ENCODE measurements at places on chromosomes 1 and 21.

DNA sequence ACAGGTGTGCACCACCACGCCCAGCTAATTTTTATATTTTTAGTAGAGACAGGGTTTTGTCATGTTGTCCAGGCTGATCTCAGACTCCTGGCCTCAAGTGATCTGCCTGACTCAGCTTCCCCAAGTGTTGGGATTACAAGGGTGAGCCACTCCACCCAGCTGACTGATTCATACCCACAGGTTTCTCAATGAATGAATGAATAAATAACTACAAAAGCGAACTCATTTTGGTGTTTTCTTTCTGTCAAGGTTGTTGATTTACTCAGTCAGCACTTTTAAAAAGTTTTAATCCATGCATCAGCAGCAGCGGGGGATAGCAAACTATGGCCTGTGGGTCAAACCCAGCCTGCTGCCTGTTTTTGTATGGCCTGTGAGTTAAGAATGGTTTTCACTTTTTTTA, 217.5 kb downstream of the FAF1 start:
- no peak overlapping the region for H3K27ac ChIP-seq
- peak; percentile 51 for DNase-seq
- H3K27me3 ChIP-seq: no peaks in the 10 kb centered on the region
- 0 out of 2 replicates have a peak, but pooled peaks cover 3% of the 10 kb centered on the region for H3K36me3 ChIP-seq

DNA sequence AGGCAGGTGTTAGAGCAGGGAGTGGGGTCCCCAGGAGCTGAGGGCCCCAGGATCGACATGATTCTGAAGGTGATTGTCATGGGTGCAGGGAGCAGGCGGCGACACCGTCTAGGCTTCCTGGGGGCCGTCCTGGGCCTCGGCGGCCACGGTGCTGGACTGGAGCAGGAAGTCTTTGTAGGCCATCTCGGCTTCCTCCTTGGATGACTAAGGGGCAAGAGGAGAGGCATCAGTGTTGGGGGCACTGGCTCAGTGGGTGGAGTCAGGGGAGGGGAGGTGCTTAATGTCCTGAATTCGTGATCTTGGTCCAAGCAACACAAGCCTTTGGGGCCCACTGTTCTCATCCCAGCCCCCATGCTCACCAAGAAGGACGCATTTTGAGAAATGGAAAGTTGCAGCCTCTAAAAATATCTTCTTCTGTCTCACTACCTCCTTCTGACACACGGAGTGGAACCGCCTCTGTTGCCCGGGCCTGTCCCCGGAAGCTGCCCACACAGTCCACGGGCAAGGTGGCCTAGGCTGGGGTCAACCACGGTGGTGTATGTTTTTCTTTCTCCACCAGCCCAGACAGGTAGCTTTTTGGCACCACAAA, 8.6 kb upstream of the FCMR start:
- DNase-seq: no peak
- H3K27ac ChIP-seq: no peak overlapping the region
- H3K4me1 ChIP-seq: no peaks in the 10 kb centered on the region
- no peak overlapping the region for H3K4me3 ChIP-seq
- no peaks in the 10 kb centered on the region for H3K36me3 ChIP-seq
- no peaks in the 10 kb centered on the region for H3K27me3 ChIP-seq

DNA sequence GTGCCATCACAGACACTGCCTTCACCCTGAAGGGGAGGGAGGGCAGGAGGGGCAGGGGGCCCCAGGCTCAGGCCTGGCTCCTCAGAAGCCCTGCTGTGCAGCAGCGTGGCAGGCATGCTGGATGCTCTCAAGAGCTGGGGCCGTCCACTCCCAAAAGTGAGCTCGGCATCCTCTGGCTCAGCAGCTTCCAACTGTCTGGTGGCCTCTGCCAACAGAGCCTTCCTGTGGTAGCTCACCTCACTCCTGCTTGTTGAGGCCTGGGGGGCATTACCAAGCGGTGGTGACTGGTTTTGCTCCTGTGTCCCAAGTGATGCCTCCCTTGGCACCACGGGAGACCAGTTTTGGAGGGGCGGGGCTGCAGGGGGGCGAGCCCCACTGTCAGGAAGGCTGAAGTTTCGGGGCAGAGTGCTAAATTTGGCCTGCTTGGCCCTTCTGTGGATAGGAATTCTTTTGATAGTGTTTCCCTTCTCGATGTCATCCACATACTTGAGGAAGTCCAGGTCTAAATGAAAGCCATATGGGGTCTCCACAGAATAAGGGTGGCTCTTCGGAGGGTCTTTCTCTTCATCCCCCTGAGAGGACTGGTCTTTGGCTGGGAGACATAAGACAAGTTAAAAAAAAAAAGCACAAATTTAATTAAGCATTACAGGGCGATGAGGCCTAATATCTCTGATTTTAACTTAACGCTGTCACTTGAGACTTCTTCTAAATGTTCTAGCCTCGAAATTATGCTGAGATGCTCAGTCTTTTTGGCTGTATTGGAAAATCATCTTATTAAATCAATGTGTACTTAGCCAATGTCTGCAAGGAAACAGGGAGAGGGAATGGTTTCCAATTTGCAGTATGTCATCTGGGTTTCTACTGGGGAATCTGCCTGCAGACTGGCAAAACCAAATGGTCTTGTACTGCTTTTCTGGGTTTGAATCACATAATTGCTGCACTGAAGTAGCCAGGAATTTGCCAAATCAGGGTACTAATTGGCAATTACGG, 44.4 kb downstream of the KANK4 start:
- no peaks in the 10 kb centered on the region for H3K27me3 ChIP-seq
- H3K4me1 ChIP-seq: no peaks in the 10 kb centered on the region
- H3K4me3 ChIP-seq: no peak overlapping the region
- H3K27ac ChIP-seq: no peak overlapping the region
- DNase-seq: no peak

DNA sequence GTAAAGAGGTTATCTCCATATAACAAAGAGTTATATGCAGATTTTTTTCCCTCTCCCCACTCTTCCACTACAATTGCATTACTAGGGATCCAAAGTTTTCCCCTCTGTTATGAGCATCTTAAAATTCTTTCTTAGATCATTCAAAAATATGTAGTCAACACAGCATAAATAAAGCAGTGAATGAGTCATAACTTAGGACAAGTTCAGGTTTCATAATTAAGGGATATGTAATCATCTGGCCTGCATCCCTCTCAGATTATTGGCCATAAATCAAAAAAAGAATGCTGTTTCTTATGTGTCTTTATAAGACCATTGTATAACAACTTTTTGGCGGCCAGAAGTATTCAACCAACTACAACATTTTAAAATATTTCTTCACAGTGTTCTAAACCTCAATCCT, 1526.1 kb downstream of the KCNT2 start:
- no peaks in the 10 kb centered on the region for H3K36me3 ChIP-seq
- peak; percentile 13 for DNase-seq
- H3K27ac ChIP-seq: no peak overlapping the region
- no peaks in the 10 kb centered on the region for H3K27me3 ChIP-seq
- no peaks in the 10 kb centered on the region for H3K4me1 ChIP-seq

DNA sequence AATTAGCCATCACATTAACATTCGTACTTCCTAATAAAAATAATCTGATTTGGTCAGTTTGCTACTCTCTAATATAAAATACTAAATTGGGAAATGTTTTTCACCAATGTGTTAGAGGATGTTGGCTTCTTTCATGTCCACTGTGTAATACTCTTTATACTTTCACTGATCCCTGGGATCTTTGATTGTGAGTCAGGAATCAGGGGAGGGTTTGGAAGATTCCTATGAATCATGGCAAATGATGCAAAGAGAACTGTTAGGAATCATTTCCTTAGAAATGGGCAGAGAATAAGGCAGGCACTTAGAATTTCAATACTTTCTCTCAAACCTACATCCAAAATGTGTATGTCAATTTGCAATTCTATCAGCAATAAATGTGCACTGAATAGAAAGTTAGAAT, 31.0 kb downstream of the KRTAP24-1 start:
- H3K4me1 ChIP-seq: no peaks in the 10 kb centered on the region
- peak; percentile 16 for DNase-seq
- H3K4me3 ChIP-seq: no peak overlapping the region
- H3K36me3 ChIP-seq: no peaks in the 10 kb centered on the region

DNA sequence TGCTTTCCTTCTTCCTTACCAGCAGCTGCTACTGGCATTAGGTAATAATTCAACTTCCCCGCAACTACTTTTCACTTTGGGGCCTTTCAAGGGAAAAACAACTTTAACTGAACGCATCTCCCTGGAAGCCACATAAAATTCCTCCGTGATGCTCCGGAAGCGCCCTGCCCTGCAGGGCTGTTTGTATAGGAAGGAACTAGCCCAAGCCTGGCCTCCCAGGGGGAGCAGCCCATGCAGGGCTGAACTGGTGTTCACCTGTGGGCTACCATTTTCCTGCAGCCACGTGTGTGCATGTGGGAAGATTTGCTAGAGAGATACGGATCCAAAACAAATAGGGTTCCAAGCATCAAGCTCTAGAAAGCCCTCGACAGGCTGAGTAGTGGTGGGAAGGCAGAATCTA, 14.4 kb downstream of the CLDN14 start:
- H3K4me3 ChIP-seq: no peak overlapping the region
- no peak overlapping the region for H3K27ac ChIP-seq
- no peaks in the 10 kb centered on the region for H3K4me1 ChIP-seq
- no peak for DNase-seq
- H3K27me3 ChIP-seq: no peaks in the 10 kb centered on the region
- no peaks in the 10 kb centered on the region for H3K36me3 ChIP-seq

DNA sequence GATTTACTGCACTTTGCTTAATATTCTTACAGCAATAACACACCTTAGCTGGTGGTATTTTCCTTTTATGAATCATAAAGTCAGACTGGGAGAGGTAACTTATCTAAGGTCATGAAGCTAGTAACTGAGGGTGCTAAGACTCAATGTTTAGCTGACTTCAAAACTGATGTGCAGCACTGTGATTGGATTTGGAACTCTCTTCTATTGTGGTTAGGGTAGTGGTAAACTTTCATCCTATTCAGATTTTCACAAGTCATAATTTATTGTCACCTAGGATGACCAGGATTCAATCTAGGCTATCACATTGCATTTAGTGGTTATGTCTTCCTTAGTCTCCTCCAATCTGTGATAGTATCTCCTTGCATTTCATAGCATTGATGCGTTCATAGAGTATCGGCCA, 18.9 kb downstream of the EPB41 start:
- H3K27ac ChIP-seq: no peak overlapping the region
- no peaks in the 10 kb centered on the region for H3K27me3 ChIP-seq
- no peak overlapping the region for H3K4me3 ChIP-seq
- H3K4me1 ChIP-seq: no peaks in the 10 kb centered on the region

DNA sequence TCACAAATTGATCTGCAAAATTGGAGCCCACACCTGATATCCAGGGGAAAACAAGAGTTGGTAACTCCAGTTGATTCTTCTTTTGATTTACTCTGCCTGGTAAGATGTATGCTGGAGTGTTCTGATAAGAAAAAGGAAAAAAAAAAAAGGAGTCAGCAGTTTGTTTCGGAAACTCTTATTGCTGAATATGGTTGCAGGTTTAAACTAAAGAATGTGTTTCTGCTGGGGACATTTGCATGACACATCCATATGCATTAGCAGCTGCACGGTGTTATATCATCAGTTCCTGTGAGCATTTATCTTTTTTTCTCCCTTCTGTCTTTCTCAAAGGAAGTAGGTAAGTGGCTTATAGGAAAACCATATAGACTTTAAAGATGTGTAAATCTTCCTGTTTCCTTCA, 418.5 kb upstream of the ESRRG start:
- H3K36me3 ChIP-seq: no peaks in the 10 kb centered on the region
- H3K4me3 ChIP-seq: no peak overlapping the region
- no peak for DNase-seq
- no peak overlapping the region for H3K27ac ChIP-seq
- no peaks in the 10 kb centered on the region for H3K4me1 ChIP-seq
- peaks cover 35% of the 10 kb centered on the region for H3K27me3 ChIP-seq

DNA sequence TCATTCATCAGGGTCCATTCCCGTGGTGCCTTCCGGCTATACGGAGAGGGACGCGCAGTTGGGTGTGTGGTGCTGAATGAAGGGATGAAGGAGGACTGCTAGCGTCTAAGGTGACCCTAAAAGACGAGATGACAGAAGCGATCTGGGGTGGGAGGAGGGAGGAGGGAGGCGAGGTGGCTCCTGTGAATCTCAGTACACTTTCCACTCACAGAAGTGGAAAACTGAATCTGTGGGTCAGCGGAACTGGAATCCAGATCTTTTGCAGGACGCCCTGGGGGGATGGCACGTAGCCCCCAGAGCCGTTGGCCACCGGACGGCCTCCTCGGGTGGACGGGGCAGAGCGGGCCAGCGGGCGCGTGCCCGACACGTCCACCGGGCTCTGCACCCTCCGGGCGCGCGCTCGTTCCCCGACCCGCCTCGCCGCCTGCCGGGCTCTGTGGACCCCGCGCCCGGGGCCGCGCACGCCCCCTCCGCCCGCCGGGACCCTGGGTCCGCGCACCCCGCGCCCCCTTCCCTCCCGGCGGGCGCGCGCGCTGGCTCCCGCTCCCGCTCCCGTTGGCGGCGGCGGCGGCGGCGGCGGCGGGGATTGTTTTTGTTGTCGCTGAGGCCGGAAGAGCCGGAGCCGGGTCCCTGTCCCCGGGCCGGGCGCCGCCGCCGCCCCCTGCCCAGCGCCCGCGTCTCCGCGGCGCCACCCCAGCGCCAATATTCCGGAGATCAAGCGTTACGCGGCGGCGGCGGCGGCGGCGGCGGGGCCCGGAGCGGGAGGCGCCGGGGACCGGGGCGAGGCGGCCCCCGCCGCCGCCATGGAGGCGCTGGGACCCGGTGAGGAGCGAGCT, at the start of gene AGO4:
Gene AGO4, plus strand, starts transcription at position 403 of the 836 bp plus-strand sequence. Its CDS starts 401 bp downstream, at position 804.
- peak within 1 kb of the TSS; percentile 58 for H3K27ac ChIP-seq
- no peaks in the 10 kb centered on the region for H3K27me3 ChIP-seq
- peak; percentile 79 for DNase-seq
- peaks cover 16% of the 10 kb centered on the region for H3K4me1 ChIP-seq
- H3K36me3 ChIP-seq: no peaks in the 10 kb centered on the region

Measured in GM23248 (cell line).